ENCODE measurements at places on chromosomes 11 and 22. TPM values are rescaled to one million over a fixed set of nuclear protein-coding genes. Genes with fewer than 3 reads are reported as not detected.

The MMP3 gene
- 0.13 TPM for polyA plus RNA-seq

The SHISA8 gene
- polyA plus RNA-seq: 1.0 TPM

The MRPL49 gene
- polyA plus RNA-seq: 55.7 TPM

The LRRC32 gene
- polyA plus RNA-seq: 65.6 TPM

The KRTAP5-10 gene
- polyA plus RNA-seq: 0.44 TPM

The GTF2H1 gene
- polyA plus RNA-seq: 49.3 TPM

The MS4A14 gene
- polyA plus RNA-seq: 0.32 TPM

The HMGXB4 gene
- 26.0 TPM for polyA plus RNA-seq
